ENCODE measurements at places on chromosomes 6 and 20. TPM values are rescaled to one million over a fixed set of nuclear protein-coding genes. Genes with fewer than 3 reads are reported as not detected.

Gene HTR1E
- total RNA-seq: not detected

Gene TRMT6
- 11.0 TPM for total RNA-seq

Gene C6orf58
- not detected for total RNA-seq

Gene PRDM13
- total RNA-seq: not detected

Gene ASIP
- total RNA-seq: 0.67 TPM

Gene ULBP3
- 1.5 TPM for total RNA-seq

Gene SEL1L2
- not detected for total RNA-seq

- no peak for DNase-seq
Observed at GRCh38 chr20:57895161-57895855, 185.5 kb upstream of the PMEPA1 start.

- DNase-seq: no peak
Observed at GRCh38 chr6:130931683-130932082, 104.5 kb downstream of the SMLR1 start.

- DNase-seq: no peak
Observed at GRCh38 chr6:149337320-149337719, 19.8 kb downstream of the TAB2 start.

DNA sequence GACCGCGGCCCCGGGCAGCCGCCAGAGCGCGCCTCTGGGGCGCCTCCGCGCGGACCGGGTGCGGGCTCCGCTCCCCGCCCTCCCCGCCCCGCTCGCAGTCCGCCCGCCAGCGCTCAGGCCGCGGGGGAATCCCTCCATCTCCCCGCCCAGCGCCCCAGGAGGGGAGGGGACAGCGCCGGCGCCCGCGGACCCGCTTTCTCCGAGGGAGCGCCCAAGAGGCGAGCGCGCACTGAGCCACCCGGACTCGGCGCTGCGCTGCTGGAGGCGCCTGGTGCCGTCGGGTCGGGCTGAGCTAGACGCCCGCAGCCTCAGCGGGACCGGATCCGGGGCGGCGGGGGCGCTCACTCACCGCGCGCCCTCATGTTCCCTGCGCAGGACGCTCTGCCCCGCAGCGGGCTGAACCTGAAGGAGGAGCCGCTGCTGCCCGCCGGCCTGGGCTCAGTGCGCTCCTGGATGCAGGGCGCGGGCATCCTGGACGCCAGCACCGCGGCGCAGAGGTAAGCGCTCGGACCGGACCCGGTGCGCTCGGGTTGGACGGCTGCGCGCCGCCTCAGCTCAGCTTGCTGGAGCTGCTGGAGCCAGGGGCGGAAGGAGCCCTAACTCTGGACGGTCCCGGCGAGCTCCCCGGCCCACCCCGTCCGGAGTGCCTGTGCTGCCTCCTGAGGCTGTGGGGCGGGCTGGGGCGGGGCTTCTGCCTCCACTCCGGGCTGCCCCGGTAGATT, 867 bp downstream of the EBF4 start:
- peak; percentile 74 for DNase-seq

GRCh38 chr6:23547851-23548250, 578.2 kb upstream of the NRSN1 start:
- no peak for DNase-seq

All from right cardiac atrium (tissue), 5 donors.